ENCODE measurements at places on chromosomes 7 and 10.

DNA sequence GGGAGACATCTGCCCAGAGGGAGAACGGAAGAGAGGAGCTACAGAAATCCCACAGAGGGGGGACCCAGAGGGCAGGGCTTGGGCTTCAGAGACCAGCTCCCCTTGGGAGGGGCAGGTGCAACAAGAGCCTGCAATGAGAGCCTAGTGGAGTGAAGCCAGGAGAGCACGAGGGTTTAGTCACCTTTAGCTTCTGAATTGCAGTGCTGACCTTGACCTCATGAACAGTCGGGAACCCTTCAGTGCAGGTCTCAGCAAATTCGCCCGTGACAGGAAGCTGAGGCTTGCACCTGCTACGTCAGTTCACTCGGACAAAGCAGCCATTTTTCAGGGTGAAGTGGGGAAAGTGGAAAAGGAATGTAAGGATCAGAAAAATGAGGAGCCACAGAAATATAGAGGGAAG, 306.8 kb upstream of the CDC14C start:
- DNase-seq, result no peak

GRCh38 chr10:43076311-43076875, 476 bp upstream of the RET start:
- no peak for DNase-seq

GRCh38 chr7:18399436-18400235, 95.9 kb upstream of the HDAC9 start:
- DNase-seq, result no peak

- no peak for DNase-seq
Observed at GRCh38 chr7:42689626-42690025, 222.2 kb downstream of the C7orf25 start.

- DNase-seq, result no peak
Observed at GRCh38 chr7:7911369-7912123, 57.0 kb upstream of the GLCCI1 start.

- no peak for DNase-seq
Observed at GRCh38 chr7:84837405-84837804, 349.5 kb downstream of the SEMA3D start.

GRCh38 chr7:103094102-103094501, 19.2 kb downstream of the ARMC10 start:
- DNase-seq, result no peak

- no peak for DNase-seq
Observed at GRCh38 chr7:37990337-37990736, 69.9 kb downstream of the EPDR1 start.

DNA sequence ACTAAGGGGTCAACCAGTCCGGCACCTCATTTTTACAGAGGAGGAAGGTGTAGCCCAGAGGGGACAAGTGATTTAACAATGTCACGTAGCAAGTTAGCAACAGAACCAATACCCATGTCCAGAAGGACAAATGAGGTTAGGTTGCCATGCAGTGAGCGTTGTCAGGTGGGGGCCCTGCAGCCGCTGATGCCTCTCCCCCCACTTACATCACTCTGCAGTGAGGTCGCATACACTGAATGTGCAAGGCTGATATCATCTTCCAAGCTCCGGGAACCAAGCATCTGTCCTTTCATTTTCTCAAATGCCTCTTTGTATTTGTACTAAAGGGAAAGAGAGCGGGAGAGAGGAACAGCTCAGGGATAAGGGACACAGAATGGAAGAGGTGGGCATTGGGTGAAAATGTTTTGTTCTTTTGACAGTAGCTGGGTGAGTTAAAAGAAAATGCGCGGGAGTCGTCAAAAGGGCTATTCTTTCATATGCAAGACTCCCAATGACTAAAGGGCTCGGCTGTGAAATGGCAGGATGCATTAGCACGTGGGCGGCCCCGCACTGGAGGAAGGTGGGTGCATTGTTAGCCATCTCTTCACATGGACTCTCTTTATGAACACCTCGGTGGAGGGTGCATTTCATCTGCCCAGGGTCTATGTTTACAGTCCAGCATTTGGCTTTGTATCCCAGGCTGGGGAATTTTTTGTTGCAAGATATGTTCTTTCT, 49.7 kb downstream of the NRAP start:
- no peak for DNase-seq

GRCh38 chr10:32959006-32959920, 1.2 kb upstream of the ITGB1 start:
- no peak for DNase-seq

DNA sequence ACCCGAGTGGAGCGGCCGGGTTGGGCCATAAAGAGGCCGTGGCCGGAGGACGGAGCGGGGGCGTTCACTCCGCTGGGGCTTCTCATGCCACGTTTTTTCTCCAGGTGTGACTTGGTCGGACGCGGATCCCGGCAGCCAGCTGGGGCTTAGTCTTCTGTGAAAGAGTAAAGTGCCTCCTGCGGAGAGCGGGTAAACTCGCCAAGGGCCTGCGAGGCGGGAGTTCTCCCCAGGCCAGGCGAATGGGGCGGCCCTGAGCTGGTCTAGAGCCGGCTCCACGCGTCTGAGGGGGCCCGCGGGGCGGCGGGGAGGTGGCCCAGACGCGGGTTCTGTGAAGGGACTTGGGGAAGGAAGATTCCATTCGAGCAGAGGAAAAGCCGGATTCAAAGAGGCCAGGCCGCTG, 86.3 kb upstream of the VIPR2 start:
- DNase-seq, result no peak

- DNase-seq, result no peak
Observed at GRCh38 chr10:95605163-95605562, 44.0 kb upstream of the SORBS1 start.

GRCh38 chr10:76336213-76336963, 905.0 kb downstream of the LRMDA start:
- DNase-seq, result no peak

DNA sequence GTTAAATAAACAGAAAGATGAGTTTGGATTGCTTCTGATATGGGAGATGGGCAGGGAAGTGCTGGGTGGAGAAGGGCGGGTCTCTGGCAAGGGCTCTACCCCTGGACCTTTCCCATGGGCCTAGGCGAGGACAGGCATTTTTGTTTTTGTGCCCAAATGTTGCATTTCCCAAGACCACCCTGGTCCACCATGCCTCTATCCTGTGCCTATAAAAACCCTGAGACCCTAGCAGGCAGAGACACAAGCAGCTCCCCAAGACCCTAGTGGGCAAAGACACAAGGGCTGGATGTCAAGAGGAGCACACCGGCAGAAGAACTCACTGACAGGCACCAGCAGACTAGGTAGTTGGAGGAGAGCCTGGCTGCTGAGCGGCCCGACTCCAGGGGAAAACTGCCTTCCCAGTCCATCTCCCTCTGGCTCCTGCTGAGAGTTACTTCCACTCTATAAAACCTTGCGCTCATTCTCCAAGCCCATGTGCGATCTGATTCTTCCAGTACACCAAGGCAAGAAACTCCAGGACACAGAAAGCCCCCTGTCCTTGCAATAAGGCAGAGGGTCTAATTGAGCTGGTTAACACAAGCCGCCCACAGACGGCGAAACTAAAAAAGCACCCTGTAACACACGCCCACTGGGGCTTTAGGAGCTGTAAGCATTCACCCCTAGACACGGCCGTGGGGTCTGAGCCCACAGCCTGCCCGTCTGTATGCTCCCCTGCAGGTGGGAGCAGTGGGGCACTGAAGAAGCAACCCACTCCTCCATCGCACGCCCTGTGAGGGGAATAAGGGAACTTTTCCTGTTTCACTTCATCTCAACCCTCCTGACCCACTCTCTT, 291.4 kb downstream of the PTPRN2 start:
- DNase-seq, result no peak

- no peak for DNase-seq
Observed at GRCh38 chr7:104951546-104951945, 62.5 kb upstream of the KMT2E start.

- DNase-seq, result no peak
Observed at GRCh38 chr7:82562716-82563404, 119.3 kb upstream of the CACNA2D1 start.

DNA sequence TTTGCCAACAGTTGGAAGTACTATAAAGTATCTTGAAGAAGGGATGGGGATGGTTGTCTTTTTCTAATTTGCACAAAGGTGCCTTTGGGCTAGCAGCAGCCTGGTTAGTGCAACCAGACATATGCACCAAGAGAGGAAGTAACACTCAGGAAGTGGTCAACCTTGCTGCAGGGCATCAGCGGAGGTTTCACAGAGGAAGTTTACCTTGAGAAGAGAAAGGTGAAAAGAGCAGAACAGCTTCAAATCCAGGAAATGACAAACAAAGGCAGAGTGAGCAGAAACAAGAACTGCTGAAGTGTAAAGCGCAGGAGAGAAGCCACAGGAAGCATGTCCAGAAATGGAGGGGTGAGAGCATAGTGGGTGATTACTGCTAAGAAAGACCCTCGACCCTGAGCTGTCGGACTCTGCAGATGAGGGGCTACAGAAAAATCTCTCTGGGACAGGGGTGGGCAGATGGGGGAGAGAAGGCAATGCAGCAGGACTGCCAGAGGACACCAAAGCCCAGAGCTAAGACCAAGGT, 66.9 kb downstream of the STK17A start:
- peak; percentile 94 for DNase-seq

GRCh38 chr7:21548491-21548890, 5.7 kb downstream of the DNAH11 start:
- no peak for DNase-seq

DNA sequence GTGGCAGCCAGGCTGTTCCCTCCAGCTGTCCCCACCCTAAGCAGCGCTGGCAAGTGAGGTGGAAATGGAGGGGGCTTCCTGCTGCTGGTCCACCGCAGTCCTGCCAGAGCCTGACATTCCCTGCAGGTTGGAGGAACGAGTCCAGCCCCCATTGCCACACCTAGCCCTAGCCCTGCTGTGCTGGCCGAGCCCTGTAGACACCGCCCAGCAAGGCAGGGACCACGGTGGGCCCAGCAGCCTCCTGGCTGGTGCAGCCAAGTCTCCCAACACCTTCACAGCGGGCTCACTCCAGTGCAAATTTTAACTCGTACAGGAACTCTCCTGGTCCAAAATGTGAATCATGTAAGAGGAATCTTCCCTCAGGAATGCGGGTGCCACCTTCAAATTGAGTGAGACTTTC, 116.3 kb downstream of the PAXIP1 start:
- DNase-seq, result no peak

- no peak for DNase-seq
Observed at GRCh38 chr10:1507436-1507835, 229.9 kb downstream of the ADARB2 start.

DNA sequence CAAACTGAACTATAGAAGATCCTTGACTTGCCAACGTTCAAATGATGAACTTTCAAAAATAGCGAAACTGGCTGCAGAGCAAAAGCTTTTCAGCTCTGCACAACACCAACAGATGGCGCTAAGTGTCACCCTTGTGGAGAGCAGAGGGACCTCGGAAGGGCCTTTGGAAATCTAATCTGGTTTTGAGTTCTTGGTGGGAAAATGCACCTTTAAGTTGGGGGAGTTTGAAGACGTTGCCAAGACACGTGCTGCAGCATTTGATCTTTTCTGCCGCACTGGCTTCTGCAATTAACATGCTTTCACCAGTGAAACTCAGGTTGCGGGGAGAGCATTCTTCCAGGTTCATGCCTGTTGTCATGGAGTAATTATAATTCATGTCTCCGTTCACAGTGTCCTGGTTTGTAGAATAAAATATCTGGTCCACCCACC, 26.3 kb upstream of the WDR11 start:
- peak; percentile 8 for DNase-seq

DNA sequence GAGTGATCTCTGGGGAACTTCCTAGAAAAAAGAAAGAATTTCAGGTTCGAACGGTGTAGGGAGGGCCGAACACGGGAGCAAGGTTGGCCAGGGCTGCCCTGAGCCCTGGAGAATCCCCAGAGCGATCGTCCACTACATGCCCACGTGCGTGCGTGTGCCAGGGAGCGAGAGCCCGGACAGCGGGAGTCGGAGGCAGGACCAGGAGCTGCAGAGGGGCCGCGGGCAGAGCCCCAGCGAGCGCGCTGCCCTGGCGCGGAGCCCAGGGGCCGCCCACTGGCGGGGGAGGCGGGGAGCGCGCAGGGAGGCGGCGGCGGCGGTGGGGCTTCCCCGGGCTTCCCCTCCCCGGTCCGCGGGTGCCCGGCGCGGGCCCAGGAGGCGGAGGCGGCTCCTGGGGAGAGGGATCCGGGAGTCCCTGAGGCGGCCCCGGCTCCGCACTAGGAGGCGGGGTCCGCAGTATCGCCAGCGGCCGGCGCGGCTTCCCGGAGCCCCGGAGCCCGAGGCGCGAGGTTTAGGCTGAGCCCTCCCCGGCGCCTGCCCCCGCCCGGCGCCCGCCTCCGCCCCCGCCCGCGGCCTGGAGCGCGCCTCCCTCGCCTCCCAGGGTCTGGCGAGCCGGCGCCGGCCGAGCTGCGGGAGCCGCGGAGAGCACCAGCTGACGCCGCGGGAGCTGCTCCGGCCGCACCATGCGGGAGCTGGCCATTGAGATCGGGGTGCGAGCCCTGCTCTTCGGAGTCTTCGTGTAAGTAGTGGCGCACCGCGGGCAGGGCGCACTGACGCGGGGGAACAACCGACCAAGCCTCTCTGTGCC, at the start of gene PLPP4:
TSS of gene PLPP4 (plus strand) at position 602 of the 805 bp plus-strand sequence. CDS start at position 681, 79 bp downstream.
- no peak for DNase-seq

GRCh38 chr7:74514131-74514591, 60.5 kb downstream of the GTF2IRD1 start:
- no peak for DNase-seq

GRCh38 chr7:152984421-152984820, 224.9 kb downstream of the ACTR3B start:
- DNase-seq, result no peak

- no peak for DNase-seq
Observed at GRCh38 chr7:46859963-46860475, 721.9 kb downstream of the TNS3 start.

DNA sequence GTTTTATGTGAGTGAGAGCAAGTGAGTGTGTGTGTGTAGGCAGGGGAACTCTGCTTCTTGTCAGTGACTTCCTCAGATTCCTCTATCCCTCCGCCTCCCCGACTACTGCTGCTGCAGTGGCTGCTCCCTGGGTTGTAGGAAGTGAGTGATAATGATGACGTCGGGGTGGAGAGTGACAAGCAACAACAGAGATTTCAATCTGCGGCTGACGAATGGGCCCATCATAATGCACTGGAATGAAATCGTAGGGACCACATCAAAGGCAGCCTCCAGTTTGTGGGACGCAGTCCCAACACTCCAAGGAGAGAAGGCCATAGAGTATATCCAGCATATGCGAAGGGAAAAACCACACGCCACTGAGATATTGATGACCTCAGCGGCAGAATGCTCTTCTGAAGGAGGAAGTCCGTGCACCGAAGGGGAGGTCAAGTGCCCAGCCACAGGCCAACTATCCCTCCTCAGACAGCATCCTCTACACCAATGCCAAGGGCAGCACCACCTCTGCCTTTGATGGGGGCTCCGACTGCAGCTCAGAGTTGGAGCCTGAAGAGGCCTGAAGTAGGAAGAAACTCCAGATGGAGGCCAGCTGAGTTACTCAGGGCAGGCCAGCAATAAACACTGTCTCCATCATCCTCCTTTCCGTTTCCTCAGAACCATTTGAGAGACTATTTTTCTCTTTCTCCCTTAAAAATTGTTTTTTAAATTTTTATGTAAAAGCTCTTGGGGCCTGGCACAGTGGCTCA, 11.3 kb upstream of the STMP1 start:
- DNase-seq, result no peak

DNA sequence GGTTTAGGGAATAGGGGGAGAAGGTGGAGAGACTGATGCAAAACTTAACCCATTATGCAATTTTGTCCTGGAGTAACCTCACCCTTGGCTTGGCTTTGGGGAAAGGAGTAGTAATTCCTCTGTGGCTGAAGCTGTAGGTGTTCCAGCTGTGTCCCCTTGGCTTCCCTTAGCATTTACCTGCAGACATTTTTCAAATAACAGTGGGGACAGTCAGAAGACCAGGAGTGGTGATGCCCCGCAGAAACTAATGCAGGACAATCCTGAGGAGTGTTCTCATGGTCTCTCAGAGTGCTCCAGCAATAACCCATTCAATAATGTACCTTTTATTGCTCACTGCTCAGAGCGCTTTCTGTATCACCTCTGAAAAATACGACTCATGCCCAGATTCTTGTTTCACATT, 282.1 kb downstream of the ZEB1 start:
- no peak for DNase-seq
